ENCODE measurements at places on chromosomes 3 and 15.
A peak's percentile ranks its signal among the peaks of the same experiment; 100 is the strongest.

- DNase-seq: no peak
Measured at GRCh38 chr3:170024581-170024980, 13.2 kb upstream of the GPR160 start.

DNA sequence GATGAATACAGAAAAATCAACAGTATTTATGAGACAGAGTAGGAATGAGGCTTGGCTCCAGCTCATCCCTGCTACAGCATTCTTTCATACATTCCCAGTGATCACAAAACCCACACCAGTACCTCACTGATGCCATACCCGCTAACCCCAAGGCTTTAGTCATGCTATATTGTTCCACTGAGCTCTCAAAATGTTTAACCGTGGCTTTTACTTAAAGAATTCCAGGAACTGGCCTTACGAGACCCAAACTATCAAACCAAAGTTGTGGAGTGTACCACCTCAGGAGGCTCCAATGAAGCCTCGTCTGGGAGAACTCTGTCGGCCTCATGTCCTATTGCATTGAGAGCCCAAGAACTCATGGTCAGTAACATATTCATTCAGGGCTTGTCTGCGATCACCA lies 278.9 kb downstream of the ULK4 start:
- DNase-seq: no peak

DNA sequence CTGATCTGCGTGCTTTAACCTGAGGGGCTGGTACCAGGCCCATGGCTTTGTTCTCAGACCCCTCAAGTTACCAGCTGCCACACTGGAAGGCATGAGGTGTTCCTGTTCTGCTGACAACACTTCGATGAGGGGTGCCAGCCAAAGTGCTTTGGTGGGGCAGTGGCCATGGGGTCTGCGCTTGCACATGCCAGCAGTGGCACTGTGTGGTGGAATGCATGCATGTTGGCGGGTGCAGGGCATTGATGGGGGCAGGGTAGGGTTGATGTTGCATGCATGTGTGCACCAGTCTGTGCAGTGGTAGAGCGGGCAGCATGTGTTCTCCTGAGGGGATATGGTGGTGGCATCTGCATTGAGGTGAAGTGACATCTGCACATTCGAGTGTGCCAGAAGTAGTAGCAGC lies 497.0 kb downstream of the SQOR start:
- DNase-seq: no peak

DNA sequence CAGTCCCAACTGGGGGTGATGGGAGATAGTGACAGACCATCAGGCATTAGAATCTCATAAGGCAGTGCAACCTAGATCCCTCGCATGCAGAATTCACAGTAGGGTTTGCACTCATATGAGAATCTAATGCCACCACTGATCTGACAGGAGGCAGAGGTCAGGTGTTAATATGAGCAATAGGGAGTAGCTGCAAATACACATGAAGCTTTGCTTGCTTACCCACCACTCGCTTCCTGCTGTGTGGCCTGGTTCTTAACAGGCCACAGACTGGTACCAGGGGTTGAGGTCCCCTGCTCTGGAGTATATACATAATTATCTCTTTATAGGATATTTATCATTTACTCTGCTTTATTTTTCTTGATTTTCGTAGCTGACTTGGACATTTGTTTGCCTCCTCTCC lies 36.0 kb upstream of the ZMAT3 start:
- DNase-seq: no peak

GRCh38 chr3:181581656-181582055 lies 130.1 kb upstream of the SOX2 start:
- DNase-seq: no peak

DNA sequence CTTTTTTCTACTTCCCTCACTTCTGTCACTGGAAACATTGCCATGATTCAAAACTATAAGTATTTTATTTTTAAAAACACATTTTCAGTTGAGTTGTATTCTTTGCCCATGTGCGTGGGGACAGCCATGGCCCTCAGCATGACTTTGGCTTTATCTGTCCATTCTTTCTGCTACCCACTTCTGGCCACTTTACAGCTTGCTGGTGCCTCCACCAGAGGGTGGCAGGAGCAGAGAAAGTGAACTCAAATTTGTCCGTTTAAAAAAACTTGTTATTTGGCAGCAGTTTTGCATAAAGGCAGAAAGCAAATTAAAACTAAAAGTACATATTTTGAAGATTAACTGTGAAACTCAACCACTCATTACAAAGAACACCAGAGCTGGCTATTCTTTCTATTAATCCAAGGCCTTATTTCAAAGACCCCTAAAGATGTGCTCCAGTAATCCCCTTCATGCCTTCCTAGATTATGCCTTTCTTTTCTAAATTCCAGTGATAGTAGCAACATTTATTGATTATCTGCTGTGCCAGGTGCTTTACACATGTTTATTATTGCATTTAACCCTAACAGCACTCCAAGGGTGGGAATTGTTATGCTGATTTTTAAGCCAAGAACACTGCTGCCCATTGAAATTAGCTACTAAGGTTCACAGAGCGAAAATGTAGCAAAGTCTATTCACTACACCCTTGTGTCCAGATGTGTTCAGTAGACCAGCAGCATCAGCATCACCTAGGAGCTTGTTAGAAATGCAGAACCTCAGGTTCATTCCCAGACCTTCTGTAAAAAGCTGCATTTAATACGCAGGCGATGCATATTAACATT lies 134.8 kb downstream of the THRB start:
- DNase-seq: no peak

- no peak for DNase-seq
Measured at GRCh38 chr15:31397851-31398661, 71.4 kb downstream of the KLF13 start.

- DNase-seq: no peak
Measured at GRCh38 chr15:70636540-70637165, 126.7 kb downstream of the UACA start.

DNA sequence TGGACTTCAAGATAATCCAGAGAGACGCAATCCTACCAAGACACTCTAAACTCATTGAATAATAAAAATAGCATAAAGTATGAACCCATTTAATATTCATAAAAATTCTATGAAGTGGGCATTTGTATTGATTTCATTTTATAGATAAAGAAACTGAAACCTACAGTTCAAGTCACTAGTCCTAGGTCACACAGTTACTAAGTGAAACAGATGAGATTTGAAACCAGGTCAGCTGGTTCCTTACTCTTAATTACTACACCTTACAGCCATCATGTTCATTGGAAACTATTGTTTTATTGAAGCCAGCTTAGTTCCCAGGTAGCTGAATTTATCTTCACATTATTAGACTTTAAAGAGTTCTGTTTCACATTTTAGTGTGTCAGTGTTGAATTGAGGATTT lies 158.7 kb downstream of the EPHA3 start:
- no peak for DNase-seq

GRCh38 chr3:61323094-61323493 lies 71.8 kb upstream of the FHIT start:
- no peak for DNase-seq

GRCh38 chr3:78314327-78314726 lies 1274.4 kb downstream of the ROBO2 start:
- no peak for DNase-seq

DNA sequence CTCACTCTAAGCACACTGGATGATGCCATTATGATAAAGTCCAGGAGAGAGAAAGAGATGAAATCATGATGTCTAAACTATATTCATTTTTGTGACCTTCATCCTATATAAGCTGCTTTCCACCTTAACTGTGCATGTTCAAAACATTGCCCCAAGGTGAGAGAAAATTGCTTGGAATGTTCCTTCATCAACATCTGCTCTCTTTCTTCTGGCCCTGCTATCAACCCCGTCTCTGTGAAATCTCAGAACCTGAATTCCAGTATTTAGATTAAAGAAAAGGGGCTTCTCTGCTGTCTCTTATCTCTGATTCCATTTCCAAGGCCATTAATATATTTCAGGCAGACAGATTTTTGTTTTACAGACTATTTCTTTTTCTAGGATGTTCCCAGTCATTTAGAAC lies 47.3 kb upstream of the PHLDB2 start:
- DNase-seq: no peak

- no peak for DNase-seq
Measured at GRCh38 chr15:76203346-76204108, 107.7 kb downstream of the ETFA start.

- peak; percentile 56 for DNase-seq
Measured at GRCh38 chr3:48739955-48740823, 23.2 kb upstream of the IP6K2 start.

DNA sequence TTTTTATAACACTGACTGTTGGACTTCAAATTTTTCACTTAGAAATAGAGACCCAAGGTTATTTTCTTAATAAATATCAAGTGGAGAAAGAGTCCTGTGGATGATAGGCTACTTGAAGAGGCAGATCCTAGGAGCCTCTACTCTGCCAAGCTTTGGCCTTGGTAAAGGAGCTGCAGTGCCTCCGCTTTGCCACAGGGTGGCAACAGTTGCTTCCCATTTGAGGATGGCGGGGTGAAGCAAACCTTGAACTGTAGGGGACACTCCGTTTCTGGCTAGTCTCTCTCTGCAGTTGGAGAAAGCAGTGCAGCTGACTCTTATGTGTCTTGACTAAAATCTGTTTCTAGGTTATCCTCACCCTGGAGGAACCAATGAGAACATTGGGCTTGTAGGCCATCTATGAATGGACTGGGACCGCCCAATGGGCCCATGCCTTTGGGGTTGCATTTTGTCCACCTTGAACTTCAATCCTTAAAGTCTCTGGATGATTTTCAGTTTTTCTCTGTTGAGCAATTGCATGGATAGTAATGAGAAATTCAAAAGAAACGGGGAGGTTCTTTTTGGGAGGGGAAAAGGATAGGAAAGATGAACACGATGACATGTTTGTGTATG lies 9.8 kb downstream of the SCG5 start:
- DNase-seq: peak; percentile 72

- no peak for DNase-seq
Measured at GRCh38 chr3:30904996-30905395, 10.5 kb upstream of the GADL1 start.

DNA sequence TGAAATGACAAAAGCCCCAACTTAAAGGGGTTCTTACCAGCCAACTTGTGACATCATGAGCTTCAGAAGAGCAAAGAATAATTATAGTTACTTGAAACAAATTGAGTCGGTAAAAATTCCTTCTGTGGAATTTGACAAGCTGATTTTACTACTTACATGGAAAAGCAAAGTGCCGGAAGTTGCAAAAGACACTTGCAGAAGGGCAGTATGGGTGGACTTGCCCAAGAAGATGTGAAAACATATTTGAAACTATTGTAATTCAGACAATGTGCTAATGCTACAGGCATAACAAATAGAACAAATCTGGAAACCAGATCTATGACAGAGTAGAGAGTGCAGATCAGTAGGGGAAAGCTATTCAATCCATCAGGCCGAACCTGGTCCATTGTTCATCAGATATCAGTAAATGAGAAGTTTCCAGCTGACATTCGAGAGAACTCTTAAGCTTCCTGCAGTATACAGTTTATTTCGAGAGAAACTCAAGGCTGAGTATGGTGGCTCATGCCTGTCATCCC lies 2.5 kb upstream of the KIF7 start:
- no peak for DNase-seq

DNA sequence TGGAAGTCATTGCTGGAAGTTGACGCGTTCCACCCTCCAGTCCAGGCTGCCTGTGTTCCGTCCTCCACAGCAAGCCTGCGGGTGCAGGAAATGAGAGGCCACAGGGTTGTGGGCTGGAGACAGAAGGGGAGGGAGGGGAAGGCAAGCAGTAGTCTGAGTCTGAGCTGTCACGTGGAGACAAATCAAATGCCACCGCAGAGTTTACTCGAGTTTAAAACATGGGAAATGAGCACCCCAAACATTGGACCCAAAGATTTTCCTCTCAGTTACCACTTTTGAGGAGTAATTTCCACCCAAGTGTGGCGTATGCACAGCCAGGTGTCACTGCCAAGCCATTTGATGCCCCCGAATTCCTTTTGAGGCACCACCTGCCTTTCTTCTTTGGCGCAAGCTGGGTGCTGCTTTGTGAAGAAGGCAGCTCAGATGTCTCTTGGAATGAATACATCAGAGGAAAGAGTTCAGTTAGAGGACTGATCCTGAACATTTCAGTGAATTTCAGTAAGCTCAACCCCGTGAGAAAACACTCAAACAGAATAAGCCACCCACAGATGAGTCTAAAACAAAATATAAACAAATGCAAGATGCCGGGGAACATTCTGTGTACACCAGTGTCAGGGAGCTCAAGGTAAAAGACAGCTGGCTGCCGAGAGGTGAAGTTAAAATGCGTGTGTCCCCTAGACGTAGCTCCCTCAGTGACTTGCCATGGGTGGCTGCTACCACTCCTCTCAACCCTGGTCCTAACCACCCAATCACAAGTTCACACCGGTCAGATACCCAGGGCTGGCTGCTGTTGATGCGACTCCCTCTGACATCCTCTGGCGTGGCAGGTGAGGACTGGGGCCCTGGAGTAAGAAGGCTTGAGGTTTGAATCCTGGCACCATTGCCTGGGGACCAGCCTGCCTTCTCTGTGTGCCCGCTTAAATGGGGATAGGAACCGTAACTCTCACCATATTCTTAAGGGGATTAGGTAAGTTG lies 203.8 kb downstream of the UACA start:
- DNase-seq: peak; percentile 41

GRCh38 chr15:41940441-41940857 lies 31.9 kb downstream of the EHD4 start:
- no peak for DNase-seq

DNA sequence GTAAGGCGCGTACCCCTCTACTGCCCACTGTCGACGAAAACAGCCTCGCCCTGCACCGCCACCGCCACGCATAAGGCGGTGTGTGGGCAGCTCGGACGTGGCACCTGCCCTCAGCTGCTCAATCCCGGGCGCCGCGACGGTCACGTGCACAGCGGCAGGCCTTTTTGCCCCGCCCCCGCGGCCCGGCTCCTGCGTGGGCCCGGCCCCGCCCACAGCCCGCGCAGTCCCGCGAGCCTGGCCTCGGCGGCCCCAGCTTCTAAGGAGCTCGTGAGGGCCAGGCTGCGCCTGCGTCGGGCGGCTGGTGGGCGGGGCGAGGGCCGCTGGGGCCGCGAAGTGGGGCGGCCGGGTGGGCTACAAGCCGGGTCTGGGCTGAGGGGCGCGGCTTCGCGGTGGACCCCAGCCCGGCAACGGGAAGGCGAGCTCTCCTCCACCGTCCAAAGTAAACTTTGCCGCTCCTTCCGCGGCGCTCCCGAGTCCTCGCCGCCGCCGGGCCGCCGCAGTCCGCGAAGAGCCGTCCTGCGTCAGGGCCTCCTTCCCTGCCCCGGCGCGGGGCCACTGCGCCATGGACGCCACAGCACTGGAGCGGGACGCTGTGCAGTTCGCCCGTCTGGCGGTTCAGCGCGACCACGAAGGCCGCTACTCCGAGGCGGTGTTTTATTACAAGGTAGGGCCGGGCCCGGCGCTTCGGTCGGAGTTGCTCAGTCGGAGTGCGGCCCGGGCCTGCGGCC lies at the start of gene CAPN7:
Gene CAPN7, plus strand, starts transcription at position 313 of the 728 bp plus-strand sequence. Its CDS starts 250 bp downstream, at position 563.
- peak; percentile 87 for DNase-seq

- no peak for DNase-seq
Measured at GRCh38 chr3:64148955-64149653, 76.2 kb downstream of the PRICKLE2 start.
